ENCODE measurements at places on chromosomes 1 and 21. TPM values are rescaled to one million over a fixed set of nuclear protein-coding genes. Genes with fewer than 3 reads are reported as not detected.

DNA sequence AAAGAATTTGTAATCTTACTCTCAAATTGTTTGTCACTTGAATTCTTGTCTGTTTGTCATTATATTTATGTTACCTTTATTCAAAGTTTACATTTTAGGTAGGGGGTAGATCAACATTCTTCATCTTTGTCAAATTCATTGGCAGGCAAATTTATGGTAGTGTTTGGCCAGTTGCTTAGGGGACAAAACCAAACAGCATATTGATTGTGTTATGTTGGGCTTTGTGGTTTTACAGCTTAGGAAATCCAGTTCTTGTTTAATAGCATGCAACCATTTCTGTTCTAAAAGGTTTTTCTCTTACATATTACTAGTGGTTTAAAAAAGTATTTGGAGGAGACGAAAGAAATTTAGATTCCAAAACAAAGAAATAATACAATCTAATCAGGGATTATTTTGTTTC is 91.4 kb downstream of the HMCN1 start:
- no peaks in the 10 kb centered on the region for H3K27me3 ChIP-seq
- peaks cover 7% of the 10 kb centered on the region for H3K4me1 ChIP-seq
- DNase-seq = no peak
- H3K4me3 ChIP-seq = no peak overlapping the region

- DNase-seq = no peak
- H3K36me3 ChIP-seq = peaks cover 29% of the 10 kb centered on the region
- H3K4me3 ChIP-seq = no peak overlapping the region
Measured at GRCh38 chr1:89999628-90000027, 4.7 kb downstream of the ZNF326 start.

The KIRREL1 gene
- 49.8 TPM for total RNA-seq

GRCh38 chr1:87512431-87512830 is 183.8 kb downstream of the LMO4 start:
- no peak overlapping the region for H3K4me3 ChIP-seq
- no peaks in the 10 kb centered on the region for H3K36me3 ChIP-seq
- no peak for DNase-seq
- H3K27ac ChIP-seq = no peak overlapping the region
- H3K4me1 ChIP-seq = no peaks in the 10 kb centered on the region
- H3K27me3 ChIP-seq = no peaks in the 10 kb centered on the region

The DAB1 gene
- total RNA-seq = not detected

The TMIGD3 gene
- total RNA-seq = not detected

The SH2D1B gene
- total RNA-seq = 0.04 TPM

The TAS1R1 gene
- total RNA-seq = not detected

- no peak for DNase-seq
- H3K4me3 ChIP-seq = no peak overlapping the region
- peaks cover 14% of the 10 kb centered on the region for H3K4me1 ChIP-seq
- no peaks in the 10 kb centered on the region for H3K36me3 ChIP-seq
- H3K27me3 ChIP-seq = no peaks in the 10 kb centered on the region
Measured at GRCh38 chr1:68149110-68149798, 83.1 kb downstream of the WLS start.

- no peaks in the 10 kb centered on the region for H3K36me3 ChIP-seq
- H3K27me3 ChIP-seq = no peaks in the 10 kb centered on the region
- no peaks in the 10 kb centered on the region for H3K4me1 ChIP-seq
- no peak overlapping the region for H3K4me3 ChIP-seq
- no peak for DNase-seq
Measured at GRCh38 chr1:13707164-13707563, 7.2 kb downstream of the PRDM2 start.

- DNase-seq = no peak
- peaks cover 3% of the 10 kb centered on the region for H3K36me3 ChIP-seq
- no peaks in the 10 kb centered on the region for H3K27me3 ChIP-seq
- no peak overlapping the region for H3K27ac ChIP-seq
- H3K4me3 ChIP-seq = no peak overlapping the region
Measured at GRCh38 chr1:9371391-9371935, 78.8 kb downstream of the SPSB1 start.

The VANGL1 gene
- 23.1 TPM for total RNA-seq

The TCP10L gene
- total RNA-seq = 2.1 TPM

GRCh38 chr1:55529017-55529416 is 313.9 kb upstream of the USP24 start:
- H3K27ac ChIP-seq = no peak overlapping the region
- H3K27me3 ChIP-seq = no peaks in the 10 kb centered on the region
- DNase-seq = no peak
- no peaks in the 10 kb centered on the region for H3K36me3 ChIP-seq
- no peak overlapping the region for H3K4me3 ChIP-seq
- 0 out of 2 replicates have a peak, but pooled peaks cover 1% of the 10 kb centered on the region for H3K4me1 ChIP-seq

DNA sequence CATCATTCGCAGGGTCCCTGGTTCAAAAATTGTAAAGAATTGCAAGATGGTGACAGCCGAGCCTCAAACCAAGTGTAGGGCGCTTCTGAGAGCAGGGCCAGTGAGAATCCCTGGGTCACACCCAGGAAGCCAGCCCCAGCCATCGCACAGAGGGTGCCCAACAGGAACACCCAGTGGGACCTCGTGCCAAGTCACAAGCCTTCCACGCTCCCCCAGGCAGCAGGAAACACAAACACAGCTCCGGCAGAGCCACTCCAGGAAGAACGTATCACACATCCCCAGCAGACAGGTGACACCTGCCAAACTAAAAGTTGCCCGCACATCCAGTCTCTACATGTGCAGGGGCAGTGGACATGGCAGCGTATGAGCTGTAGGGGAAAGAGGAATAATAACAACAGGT is 20.2 kb downstream of the DHRS3 start:
- no peak overlapping the region for H3K4me3 ChIP-seq
- no peaks in the 10 kb centered on the region for H3K27me3 ChIP-seq

DNA sequence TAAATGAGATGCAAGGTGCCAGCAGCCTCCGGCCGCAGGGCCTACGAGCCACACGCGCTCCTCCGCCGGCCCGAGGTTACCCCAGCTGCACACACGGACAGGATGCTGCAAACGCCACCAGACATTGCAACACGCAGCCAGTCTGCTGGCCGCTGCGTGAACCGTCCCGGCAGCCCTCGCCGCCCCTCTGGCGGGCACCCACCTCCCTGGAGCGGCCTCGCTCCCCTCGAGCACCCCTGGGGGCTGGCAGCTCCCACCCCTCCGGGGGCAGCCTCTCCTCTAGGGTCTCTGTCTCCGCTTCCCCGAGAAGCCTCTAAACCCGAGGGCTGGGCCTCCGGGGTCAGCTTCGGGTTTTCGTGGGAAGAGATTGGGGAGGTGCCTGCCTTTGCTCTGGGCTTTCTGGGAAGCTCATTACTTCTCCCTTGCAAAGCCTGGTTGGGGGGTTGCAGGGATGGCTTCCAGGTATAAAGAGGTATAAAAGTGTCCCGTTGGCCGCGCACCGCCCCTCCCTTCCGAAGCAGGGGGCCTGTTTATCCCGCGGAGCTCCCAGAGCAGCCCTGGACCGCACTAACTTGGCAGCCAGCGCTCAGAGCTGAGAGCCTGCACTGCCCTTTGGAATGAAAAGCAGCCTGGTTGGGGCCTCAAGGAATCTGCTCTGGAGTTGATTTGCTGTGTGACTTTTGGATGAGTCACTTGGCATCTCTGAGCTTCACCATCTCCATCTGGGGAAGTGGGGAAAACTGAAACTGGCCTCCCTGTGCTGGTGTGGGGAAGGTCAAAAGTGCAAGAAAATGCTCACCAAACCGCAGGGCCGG is 21.8 kb downstream of the DHRS3 start:
- H3K27me3 ChIP-seq = no peaks in the 10 kb centered on the region
- H3K27ac ChIP-seq = peak overlapping the region; percentile 98
- H3K4me1 ChIP-seq = peaks cover 55% of the 10 kb centered on the region
- H3K4me3 ChIP-seq = peak overlapping the region; percentile 62
- DNase-seq = peak; percentile 92
- peaks cover 10% of the 10 kb centered on the region for H3K36me3 ChIP-seq
